ENCODE measurements at places on chromosomes 5 and 9.

DNA sequence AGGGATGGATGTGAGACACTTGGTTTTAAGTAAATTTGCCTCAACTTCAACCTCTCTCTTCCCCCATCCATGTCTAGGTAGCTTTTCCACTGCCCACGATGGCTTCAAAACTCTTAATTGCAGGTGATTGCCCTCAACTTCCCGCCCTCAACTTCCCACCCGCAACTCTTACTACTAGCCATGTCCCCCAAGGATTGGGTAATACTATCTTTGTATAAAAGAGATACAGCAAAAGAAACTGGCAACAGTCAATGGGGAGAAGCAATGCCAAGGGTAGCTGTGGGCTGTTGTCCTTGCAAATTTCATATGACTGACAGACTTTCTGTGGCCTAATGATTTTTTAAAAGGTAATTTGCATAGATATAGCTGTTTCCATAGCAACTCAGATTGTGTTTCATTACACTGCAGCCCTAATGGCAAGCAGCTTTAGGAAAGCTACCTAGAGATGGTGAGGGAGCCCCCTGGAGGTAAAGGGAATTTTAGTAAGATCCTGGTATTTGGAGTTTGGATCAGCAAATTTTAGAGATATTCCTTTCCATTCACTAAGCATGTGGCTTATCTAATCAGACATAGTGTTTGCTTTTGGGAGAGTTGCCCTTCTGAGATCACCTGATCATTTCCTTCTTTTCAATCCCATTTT, 421.5 kb upstream of the DAP start:
- DNase-seq = no peak

GRCh38 chr5:135649435-135649834, 70.6 kb upstream of the CXCL14 start:
- DNase-seq = no peak

GRCh38 chr5:173208296-173208695, 26.7 kb downstream of the NKX2-5 start:
- no peak for DNase-seq

- no peak for DNase-seq
These were observed 1060.1 kb downstream of the PTPRD start for GRCh38 chr9:9552665-9553064.

- no peak for DNase-seq
These were observed 30.4 kb upstream of the FABP6 start for GRCh38 chr5:160198841-160199409.

DNA sequence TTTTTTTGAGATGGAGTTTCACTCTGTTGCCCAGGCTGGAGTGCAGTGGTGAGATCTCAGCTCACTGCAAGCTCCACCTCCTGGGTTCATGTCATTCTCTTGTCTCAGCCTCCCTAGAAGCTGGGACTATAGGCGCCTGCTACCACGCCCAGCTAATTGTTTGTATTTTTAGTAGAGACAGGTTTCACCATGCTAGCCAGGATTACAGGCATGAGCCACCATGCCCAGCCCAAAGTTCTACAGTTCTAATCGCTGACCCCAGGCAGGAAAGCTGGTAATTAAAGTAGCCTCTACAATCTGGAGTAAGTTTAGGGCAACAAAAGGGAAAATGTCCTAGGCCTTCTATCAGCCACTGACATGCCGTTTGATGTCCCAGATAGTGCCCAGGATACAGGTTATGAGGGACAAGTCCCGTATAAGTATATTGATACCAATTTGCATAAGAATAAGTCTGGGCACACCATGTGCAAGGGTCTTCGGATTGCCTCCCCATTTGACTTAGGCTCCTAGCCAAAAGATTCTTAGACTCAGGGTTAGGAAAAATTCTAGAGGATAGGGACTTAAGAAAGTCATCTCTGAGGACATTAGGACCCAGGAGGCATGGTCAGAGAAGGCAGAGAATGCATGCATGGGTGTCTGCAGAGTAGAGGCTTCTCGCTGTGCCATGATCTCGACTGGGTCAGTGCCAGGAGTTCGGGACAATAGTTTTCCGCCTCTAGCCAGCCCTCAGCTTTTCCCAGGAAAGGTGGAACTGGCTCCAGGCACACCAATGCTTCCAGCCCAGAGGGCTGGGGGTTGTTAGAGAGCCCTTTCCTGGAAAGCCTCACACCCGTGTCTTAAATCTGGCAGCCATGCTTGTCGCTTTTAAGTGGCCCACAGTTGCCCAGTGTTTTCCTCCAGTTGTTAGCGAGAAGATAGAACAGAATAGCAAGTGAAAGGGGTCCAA, 1111.1 kb downstream of the TAF11L14 start:
- DNase-seq = peak; percentile 69

DNA sequence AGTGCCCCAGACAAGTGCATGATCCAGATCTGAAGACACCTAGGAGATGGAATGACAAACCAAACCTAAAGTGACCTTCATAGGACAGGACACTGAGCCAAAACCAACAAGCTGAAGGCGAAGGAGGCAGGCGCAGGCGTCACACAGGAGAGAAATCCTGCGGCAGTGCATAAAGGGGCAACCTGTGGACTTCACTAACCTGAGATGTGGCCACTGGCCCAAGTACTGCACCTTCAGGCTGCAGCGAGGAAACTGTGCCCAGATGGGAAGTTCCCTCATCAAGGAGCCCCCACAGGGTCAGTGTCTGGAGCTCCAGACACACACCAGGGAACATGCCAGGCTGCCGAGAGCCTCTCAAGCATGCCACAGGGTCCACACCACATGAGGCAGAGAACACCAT, 3.7 kb downstream of the IPPK start:
- no peak for DNase-seq

GRCh38 chr9:105064248-105065097, 136.5 kb upstream of the ABCA1 start:
- DNase-seq = peak; percentile 73

DNA sequence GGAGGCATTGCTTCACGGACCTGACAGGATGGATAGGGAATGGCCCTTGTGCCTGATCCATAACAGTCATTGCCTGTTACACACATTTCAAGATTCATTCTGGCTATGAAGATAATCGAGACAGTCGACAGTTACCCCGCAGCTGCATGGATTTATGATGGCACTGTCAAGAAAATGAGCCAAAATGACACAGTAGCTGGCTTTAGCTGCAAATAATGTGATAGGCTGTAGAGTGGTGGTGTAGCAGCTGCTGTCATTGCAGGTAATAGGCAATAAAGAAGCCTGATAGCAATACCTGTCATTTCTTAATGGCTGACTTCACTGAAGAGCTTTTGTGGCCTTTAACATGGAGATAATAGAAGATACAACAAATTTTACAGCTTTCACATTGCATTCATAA, 1085.2 kb upstream of the ARRDC3 start:
- no peak for DNase-seq

DNA sequence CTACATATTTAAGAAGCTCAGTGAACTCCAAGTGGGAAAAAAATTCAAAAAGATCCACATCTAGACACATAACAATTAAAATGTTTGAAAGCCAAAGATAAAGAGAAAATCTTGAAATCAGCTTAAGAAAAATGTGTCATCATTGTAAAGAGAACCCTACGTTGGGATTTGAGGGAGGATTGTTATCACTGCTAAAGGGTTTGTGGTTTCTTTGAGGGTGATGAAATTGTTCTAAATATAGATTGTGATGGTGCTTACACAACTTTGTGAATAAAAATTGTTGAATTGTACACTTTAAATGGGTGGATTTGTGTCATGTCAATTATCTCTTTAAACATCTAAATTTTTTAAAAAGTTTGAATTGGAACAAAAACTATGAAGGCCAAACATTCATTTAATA, 92.2 kb upstream of the ADAMTS19 start:
- DNase-seq = no peak

DNA sequence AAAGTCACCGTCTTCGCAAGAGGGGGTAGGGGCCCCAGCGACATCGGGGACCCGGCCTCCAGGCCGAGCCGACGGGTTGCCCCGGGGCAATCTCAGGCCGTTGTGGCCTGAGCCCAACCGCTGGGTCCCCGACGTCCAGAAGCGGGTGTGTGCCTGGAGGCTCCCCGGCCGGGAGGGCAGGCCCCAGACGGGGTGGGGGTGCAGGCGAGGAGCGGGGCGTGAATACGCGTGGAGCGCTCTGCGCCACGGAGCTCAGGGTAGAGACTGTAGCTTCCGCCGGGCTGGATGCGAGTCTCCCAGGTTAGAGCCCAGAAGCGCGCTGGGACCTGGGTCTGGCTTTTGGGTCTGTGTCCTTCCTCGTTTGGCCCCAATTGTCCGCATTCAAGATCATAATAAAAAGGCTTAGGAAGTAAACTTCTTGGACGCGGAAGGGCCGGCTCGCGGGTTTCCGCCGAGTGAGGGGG, 3.5 kb downstream of the BARX1 start:
- no peak for DNase-seq

DNA sequence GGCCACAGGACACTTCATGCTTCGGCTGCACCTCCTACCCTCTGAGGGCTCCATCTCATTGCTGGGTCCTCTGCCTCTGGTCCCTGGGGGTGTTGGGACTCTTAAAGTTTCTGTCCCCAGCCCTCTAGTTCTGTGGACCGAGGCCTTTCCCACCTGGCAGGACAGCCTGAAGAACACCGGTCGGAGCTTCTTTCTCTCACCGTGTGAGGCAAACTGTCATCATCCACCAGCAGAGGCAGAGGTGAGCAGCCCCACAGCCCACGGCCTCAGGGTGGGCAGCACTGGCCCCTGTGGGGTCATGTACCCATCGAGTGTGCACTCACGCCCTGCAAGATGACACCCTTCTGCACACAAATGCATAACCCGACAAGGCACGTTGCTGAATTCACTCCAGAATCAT, 49.9 kb downstream of the IRX2 start:
- DNase-seq = no peak
